ENCODE measurements at places on chromosomes 4 and X.

- no peak for DNase-seq
Observed at GRCh38 chr4:141898346-141898745, 262.0 kb downstream of the IL15 start.

GRCh38 chr4:130712038-130712437, 1616.1 kb downstream of the C4orf33 start:
- no peak for DNase-seq

DNA sequence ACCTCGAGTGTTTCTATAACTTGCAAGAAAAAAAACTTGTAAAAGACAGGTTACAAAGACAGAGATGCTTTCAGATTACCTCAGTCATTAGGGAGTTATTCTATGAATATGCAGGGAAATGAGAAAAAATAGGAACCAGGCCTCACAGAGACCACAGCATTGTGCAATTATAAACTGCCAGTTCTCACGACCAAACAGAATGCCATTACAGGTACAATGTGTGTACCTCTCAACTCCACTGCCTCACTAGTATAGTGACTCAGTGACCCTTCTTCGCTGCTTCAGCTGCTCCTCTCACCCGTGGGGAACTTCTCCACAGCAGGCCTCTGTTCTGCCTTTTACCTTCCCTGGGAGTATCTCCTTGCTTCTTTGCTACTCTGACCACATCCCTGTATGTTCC, 2.3 kb upstream of the HTATSF1 start:
- no peak for DNase-seq

DNA sequence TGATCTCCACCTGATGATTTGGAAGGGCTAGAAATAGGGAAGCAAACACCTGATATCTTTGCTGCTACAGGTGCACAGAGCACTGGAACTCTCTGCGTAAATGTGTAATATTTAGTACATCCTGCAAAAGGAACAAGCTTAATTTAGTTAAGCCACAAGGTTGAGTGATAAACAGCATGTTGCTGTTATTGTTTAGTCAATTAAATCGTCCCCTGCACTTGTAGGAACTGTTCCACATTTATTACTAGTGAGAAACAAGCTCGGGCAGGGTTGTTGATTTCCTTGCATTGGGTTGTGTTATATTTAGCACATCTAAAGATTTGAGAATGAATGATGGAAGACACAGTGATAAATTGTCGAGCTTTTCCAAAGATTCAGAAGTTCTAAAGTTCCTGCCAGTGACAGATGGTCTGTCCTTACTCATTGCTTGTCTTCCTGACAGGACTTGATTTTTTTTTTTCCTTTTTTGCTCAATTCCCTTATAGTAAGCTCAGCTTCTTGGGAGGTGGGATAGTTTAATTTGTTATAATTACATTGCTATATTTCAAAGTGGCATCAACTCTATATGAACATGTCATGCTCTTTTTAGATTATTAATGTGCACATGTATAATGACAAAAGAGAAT, 627.0 kb upstream of the ATOH1 start:
- no peak for DNase-seq

GRCh38 chr4:54090804-54091623, 8.9 kb upstream of the GSX2 start:
- DNase-seq = no peak

All from anterior cingulate cortex (tissue), 58 donors.